Dorsolateral prefrontal cortex (tissue), 122 donors: ENCODE measurements at places on chromosomes 5 and 9.

- DNase-seq, result no peak
Measured at GRCh38 chr9:131217331-131218031, 58.8 kb downstream of the FAM78A start.

GRCh38 chr5:157820593-157821252 lies 38.2 kb downstream of the CLINT1 start:
- no peak for DNase-seq

DNA sequence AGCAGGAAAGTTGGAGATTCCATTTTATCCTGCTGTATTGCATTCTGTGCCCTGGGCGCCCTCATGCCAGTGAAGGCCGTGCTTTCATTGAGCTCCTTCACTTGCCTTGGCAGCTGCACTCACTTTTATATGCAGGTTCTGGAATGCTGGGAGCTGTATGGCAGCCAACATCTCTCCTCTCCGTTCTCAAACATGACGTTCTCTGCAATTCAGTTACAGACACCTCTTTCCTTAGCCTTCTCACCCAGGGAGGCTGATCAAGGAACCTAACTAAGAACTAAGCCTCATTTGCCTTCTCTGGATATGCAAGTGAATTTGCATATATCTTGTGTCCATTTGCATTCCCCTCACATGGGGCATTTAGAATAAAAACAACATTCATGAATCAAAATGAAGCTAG lies 29.4 kb upstream of the PURA start:
- peak; percentile 27 for DNase-seq

- DNase-seq, result no peak
Measured at GRCh38 chr5:54581831-54582548, 64.4 kb downstream of the SNX18 start.

GRCh38 chr9:7118633-7119032 lies 360.9 kb downstream of the KDM4C start:
- DNase-seq, result no peak

GRCh38 chr5:4874097-4874496 lies 266.0 kb upstream of the ADAMTS16 start:
- no peak for DNase-seq

- DNase-seq, result no peak
Measured at GRCh38 chr5:127028822-127029457, 1.4 kb downstream of the MARCHF3 start.

DNA sequence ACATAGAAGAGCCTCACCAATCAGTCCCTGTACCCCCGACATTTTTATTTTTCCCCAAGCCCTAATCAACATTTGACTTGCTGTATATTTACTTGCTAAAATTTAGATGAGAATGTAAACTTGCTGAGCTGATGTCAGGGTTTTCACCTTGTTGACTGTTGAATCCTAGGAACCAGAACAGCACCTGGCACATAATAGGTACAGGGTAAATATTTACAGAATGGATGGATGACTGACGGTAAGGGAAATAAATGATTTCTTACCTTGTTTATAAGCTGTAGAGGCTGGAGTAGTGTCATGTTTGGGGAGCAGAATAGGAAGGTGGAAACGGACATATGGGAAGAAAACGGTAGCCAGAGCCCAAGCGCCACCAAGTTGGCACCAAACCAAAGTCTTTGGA lies 107.0 kb upstream of the NUDT12 start:
- DNase-seq, result no peak

DNA sequence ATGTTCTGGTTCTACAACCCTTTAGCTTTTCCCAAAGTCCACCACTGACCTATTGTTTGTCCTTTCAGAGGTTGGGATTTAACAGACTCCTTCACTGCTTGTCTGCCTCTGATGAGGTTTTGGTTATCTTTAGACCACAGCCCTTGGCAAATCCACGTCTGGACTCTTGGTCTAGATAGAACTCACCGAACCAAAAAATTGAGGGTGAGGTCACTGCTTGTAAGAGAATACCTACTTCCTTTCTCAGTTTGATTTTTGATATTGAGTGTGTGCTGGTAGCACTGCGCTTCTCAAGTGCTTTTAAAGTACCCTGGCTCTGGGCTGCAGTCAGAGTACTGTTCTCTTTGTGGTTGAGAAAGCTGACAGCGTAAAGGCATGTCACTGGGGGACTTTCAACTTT lies 61.7 kb downstream of the JMY start:
- no peak for DNase-seq

- no peak for DNase-seq
Measured at GRCh38 chr9:104092192-104092591, 1.9 kb upstream of the SMC2 start.

- DNase-seq, result no peak
Measured at GRCh38 chr5:164051745-164052144, 546.3 kb downstream of the MAT2B start.

GRCh38 chr9:132768932-132769905 lies 99.0 kb downstream of the GTF3C4 start:
- no peak for DNase-seq

GRCh38 chr9:92669527-92669889 lies 423 bp downstream of the IPPK start:
- no peak for DNase-seq

DNA sequence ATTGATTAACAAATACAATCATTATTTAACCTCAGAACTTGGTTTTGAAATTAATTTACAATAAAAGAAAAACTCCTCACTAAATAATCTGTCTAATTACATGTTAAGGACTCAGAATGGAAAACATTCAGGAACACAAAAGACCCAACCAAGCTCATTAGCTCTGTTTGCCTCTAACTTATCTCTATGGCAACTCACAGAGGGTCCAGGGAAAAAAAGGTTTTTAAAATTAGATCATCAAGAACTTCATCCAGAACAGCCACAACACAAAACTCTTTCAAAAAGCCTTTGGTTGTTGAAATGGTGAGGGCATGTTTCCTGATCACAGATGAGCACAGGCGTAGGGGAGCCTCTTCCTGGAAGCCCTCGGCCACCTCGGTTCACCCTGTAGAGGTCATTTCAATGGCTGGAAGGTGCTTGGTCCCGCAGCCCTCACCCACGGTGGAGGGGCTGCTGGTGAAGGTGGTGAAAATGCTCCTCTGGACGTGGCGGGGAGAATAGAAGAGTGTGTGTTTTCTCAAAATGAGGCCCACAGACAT lies 17.2 kb upstream of the TCF7 start:
- no peak for DNase-seq

GRCh38 chr9:135533674-135534073 lies 12.3 kb upstream of the OBP2A start:
- DNase-seq, result no peak

DNA sequence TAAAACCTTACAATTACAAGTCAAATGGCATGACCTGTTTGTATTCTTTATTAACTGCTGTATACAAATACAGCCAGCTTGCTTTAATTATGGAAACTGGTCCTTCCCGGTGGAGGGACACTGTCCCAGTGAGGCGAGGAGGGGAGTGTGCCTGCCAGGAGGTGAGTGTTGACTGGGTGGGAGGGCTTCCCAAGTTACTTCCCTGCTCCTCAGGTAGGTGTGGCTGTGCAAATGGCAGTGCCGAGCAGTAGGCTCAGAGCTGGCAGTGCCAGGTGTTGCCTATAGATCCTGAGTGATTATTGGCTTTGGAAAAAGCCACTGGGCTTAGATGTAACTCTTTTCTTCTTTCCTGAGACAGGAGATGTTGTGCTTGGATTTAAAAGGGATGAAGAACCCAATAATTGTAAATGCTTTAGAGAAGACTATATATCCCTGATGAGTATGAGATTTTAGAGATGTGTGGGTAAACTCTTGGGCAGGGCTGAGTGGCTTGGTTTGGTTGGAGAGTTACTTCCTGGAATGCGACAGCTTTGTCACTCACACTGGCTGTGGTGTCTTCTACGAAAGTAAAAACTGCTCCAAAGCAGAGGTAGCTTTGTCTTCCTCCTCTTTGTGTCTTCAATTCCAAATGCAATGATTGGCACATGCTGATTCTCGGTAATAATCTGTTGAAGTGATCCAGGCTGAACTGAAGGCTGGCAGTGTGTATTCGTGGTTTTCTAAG lies 43.7 kb downstream of the GLRX start:
- no peak for DNase-seq

GRCh38 chr5:175842506-175842905 lies 28.9 kb upstream of the CPLX2 start:
- DNase-seq, result no peak

- no peak for DNase-seq
Measured at GRCh38 chr9:20804489-20805250, 120.6 kb downstream of the FOCAD start.

DNA sequence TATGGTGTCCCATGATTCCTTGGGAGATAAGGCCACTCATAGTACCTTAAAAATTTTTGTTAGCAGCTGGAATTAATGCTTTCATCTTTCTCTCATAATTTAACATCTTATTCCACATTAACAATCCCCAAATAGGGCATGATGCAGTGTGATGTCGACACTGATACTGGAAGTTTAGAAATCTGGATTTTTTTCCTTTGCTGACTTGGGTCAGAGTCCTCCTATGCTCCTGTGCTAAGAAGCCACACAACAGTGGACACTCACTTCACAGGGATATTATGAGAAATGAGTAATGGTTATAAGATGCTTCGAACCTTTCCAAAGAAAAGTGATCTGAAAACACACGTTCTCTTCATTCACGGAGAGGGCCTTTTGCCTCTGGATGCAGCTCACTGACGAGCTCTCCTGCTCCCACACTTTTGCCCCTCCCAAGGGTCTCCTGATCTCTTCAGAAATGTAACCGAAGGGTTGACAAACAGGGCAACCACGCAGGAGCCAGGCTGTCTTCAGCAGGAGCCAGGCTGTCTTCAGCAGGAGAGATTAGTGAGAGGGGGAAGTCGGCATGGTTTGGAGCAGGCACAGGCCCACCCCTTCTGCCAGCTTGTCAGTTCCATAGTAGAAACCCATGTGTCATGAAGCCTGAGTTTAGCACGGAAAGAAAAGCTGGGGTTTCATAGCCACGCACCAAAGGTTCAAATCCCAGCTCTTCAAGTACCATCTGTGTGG lies 247.8 kb downstream of the AOPEP start:
- DNase-seq, result no peak

- no peak for DNase-seq
Measured at GRCh38 chr5:95238560-95239325, 46.2 kb downstream of the MCTP1 start.

DNA sequence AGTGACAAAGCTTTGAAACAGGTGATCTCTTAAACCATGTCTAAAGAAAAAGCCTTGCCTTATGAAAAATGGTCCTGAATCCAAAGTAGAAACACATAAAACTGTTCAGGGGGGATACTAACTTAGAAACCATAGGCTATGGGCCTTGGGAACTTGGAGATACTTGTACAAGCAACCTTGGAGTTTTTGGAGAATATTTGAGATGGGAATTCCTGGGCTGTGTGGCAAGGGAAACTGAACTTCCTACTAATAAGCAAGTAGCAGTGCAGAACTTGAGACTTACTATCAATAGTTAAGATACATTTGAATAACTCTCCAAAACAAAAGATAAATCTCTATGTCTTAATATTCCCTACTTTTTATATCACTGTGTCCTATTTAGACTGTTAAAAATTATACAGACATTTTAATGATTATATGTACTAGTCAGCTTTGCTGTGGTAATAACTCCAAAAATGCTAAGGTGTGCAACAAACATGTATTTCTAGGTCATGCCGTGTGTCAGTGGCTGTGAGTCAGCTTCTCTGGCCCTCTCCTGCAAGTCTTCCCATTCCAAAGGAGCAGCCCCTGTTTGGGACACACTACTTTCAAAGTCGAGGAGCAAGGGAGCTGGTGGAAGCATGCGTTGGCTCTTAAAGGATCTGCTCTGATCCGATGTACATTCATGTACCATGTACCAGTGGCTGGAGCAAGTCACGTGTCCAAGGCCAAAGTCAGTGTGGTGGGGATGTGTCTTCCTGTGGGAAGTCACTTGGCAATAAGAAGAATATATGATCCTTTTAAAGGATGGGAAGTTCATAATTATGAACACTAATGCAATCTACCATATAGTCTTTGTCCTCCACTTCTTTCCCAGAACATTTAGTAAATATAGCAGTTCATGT lies 39.6 kb downstream of the SNX30 start:
- DNase-seq, result no peak

DNA sequence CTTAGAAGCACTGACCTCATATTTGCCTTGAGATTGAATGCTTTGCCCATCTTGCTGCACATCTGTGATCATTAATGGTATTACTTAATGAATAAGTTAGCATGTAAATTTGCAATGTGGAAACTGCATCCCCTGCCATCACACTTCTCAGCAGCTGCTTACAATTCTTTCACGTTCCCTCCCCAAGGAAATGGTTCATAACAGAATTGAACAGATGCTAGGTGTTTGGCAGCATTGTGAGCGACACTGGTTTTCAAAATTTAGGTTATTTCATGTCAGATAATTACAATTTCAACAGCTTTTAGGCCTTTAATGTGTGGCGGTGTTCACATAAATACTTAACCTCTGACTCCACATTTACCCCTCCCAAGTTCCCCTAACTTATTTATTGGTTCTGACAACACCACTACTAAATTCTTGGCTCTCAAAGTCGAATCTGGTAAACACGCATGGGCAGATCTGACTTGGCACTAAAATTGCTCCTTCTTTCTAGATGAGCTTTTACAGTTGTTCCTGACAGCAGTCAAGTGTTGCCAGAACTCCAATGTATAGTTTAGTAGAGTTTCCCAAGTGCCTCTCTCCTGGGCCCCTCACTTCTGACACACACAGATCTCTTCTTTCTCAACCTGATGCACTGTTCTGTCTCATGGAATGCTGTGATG lies 46.8 kb downstream of the SLC1A3 start:
- no peak for DNase-seq

- no peak for DNase-seq
Measured at GRCh38 chr5:174972291-174972690, 247.9 kb downstream of the MSX2 start.

DNA sequence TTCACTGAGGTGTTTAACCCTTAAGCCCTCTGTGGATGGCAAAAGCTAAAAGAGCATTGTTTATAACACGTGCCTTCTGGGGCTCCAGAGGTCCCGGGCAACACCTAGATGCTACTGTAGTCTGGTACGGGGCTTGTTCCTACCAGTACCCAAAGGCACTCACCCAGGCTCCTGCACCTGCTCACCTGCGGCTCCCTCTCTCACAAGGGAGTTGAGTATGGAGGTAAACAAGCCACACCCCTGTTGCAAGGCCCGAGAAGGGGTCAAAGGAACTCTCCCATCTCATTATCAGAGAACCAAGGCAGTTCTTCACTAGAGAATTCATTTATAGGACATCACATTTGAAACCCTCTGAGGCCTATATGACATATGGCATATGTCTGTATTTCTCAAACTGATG lies 53.4 kb upstream of the IL6ST start:
- DNase-seq, result no peak

GRCh38 chr5:118551716-118552115 lies 436.6 kb downstream of the DTWD2 start:
- DNase-seq, result no peak

- DNase-seq, result no peak
Measured at GRCh38 chr9:120561709-120562108, 18.3 kb downstream of the CDK5RAP2 start.

GRCh38 chr5:61653807-61654580 lies 321.9 kb downstream of the ZSWIM6 start:
- no peak for DNase-seq

DNA sequence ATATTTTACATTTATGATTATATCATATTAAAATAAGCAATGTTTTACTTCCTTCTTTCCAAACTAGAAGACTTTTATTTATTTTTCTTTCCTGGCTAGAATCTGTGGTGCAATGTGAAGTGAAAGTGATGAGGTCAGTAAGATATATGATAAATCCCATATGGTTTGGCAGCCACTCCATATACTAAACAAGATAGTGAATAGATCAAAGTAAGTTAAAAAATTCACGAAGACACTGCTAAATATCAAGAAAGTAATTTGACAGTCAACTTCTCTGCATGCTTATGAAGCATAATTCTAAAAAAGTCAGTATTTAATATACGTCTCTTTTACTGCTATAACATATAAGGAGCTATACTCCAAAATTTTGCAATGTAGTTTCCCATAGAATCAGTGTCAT lies 972.8 kb downstream of the DTWD2 start:
- DNase-seq, result no peak
